ENCODE measurements at places on chromosomes 12 and 14.
A peak's percentile ranks its signal among the peaks of the same experiment; 100 is the strongest.

GRCh38 chr12:97616946-97617345, 154.3 kb downstream of the RMST start:
- no peak for DNase-seq

DNA sequence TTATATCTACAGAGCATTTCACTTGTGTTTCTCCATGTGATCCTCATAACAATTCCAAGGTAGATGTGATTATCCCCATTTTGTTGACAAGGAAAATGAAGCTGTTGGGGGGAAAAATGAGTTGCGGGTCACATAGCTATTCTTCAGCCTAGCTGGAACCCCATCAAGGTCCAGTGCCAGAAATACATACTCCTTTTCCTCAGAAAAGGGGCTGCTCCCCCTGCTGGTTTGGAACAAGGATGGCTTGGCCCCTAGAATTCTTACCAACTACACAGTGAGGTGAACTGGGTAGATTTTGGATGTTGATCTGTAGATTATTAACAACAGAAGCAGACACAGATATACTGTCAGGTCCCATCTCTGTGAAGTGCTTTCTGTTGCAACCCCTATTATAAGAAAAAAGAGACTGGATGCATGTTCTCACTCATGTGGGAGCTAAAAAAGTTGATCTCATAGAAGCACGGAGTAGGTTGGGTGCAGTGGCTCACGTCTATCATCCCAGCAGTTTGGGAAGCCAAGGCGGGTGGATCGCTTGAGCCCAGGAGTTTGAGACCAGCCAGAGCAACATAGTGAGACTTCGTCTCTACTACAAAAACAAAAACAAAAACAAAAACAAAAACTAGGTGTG, 8.9 kb downstream of the IKZF4 start:
- peak; percentile 44 for DNase-seq

GRCh38 chr12:110846615-110847566, at the start of gene CCDC63:
Gene CCDC63 (plus strand): TSS chr12:110846987. CDS start chr12:110852955, 5,968 bp downstream.
- DNase-seq = peak; percentile 24

- DNase-seq = no peak
Measured at GRCh38 chr12:13702381-13702780, 279.0 kb downstream of the GRIN2B start.

DNA sequence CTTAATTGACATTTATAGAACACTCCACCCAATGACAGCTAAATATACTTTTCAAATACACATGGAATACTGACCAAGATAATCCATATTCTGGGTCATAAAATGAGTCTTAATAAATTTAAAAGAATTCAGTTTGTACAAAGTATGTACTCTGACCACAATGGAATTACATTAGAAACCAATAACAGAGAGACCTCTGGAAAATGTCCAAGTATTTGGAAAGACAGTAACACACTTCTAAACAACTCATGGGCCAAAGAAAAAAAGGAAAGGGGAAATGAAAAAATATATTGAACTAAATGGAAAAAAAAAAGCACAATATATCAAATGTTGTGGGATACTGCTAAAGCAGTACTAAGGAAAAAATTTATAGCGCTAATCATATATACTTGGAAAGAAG, 52.0 kb downstream of the CRACR2A start:
- DNase-seq = no peak

DNA sequence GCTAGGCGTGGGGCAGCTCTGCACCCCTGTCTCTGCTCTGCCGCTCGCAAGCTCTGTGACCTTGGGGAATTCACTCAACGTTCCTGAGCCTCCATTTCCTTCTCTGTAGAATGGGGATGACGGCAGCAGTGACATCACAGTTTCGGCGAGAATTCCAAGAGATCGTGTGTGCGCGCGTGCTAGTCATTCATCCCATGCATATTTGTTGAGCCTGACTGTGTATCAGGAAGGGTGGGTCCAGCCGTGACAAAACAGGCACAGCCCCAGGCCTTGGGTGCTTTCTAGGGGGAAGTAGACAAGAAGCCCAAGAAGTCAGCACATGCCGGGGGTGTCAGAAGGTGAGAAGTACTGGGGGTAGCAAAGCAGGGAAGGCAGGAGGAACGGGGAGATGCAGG, 145.6 kb upstream of the NCOR2 start:
- no peak for DNase-seq

GRCh38 chr12:96409731-96410130, 9.5 kb upstream of the CDK17 start:
- no peak for DNase-seq

DNA sequence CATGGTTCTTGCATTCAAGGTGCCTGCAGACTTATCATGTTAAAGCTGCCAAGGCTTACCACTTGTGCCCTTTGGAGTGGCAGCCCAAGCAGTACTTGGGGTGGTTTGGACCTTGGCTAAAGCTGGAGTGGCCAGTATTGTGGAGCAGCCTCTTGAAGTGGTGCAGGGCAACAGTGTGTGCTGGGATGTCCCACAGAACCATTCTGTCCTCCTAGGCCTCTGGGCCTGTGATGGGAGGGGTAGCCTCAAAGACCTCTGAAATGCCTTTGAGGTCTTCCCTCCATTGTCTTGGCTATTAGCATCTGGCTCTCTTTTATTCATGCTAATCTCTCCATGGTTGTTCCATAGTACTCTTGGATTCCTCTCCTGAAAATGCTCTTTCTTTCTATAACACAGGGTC, 78.2 kb upstream of the SLC24A4 start:
- no peak for DNase-seq

- no peak for DNase-seq
Measured at GRCh38 chr12:32002848-32003493, 43.8 kb downstream of the RESF1 start.

GRCh38 chr14:96082420-96083300, 43.5 kb downstream of the C14orf132 start:
- no peak for DNase-seq

- DNase-seq = no peak
Measured at GRCh38 chr12:3122841-3123678, 45.9 kb downstream of the TSPAN9 start.

- DNase-seq = no peak
Measured at GRCh38 chr14:80621701-80622100, 319.8 kb downstream of the CEP128 start.

GRCh38 chr12:122087431-122088178, 9.0 kb downstream of the MLXIP start:
- no peak for DNase-seq

DNA sequence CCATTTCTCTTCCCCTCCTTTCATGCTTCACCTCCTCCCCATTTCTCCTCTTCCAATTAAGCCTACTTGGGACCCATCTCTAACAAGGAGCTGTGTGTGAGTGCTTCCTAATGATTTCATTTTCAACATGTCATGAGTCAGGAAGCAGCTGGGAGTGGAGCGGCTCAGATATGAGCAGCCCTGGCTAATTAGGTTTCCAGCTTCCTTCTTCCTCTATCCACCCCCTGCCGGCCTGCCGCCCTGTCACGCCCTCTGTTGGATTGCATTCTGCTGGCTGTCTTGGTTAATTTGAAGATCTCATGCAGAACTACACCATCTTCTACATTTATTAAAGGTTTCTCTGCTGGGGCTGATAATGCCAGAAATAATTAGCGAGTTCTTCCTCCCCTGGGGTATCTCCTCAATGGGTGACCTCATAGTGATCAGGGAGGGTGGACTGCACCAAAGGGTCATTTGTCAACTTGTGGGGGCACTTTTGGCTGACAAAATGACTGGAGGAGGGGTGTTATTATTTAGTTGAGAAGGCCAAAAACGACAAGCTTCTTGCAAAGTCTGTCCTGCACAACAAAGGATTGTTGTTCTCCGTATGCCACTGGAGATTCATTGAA, 300.9 kb upstream of the SRRM4 start:
- DNase-seq = no peak

- DNase-seq = no peak
Measured at GRCh38 chr12:101714877-101715444, 17.5 kb downstream of the CHPT1 start.

- DNase-seq = peak; percentile 66
Measured at GRCh38 chr14:74599321-74599761, 12.7 kb downstream of the LTBP2 start.

GRCh38 chr12:91637789-91638624, 455.4 kb upstream of the DCN start:
- no peak for DNase-seq

- DNase-seq = no peak
Measured at GRCh38 chr14:93104961-93105360, 10.8 kb downstream of the ITPK1 start.

DNA sequence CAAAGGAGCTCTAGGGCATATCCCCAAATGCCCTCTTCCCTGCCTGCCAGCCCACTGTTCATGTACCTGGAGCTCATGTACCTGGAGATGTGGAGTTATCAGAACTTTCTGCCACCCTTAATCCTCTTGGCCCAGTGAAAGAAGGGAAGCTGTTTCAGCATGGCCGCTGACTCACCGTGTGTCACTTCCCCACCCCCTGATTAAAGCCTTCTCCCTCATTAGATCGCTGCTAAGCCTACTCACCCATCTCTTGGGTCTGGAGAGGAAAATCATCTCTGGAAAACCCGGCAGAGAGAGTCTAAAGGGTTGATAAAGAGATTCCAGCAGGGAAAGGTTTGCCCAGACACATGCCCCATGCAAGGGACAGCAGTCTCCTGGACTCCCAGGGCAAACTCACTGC, 4.5 kb upstream of the LTBP2 start:
- DNase-seq = no peak

DNA sequence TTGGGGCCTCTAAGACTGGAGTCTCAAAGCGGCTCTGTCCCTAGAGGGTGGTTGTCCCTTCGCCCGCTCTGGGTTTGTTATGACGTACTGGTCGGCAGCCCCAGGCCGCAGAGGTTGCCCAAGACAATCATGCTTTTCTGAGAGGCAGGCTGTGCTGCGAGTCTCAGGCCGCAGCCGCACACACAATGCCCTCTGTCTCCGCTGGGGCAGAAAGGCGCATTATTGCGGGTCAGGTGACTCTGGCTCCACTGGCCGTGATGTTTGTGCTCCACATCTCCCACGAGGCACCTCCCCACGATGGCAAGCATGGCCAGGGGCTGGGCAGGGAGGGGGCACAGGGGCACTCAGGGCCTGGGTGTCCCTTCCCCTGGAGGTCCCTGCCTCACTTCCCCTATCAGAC, 21.0 kb upstream of the PLEKHG3 start:
- peak; percentile 39 for DNase-seq

DNA sequence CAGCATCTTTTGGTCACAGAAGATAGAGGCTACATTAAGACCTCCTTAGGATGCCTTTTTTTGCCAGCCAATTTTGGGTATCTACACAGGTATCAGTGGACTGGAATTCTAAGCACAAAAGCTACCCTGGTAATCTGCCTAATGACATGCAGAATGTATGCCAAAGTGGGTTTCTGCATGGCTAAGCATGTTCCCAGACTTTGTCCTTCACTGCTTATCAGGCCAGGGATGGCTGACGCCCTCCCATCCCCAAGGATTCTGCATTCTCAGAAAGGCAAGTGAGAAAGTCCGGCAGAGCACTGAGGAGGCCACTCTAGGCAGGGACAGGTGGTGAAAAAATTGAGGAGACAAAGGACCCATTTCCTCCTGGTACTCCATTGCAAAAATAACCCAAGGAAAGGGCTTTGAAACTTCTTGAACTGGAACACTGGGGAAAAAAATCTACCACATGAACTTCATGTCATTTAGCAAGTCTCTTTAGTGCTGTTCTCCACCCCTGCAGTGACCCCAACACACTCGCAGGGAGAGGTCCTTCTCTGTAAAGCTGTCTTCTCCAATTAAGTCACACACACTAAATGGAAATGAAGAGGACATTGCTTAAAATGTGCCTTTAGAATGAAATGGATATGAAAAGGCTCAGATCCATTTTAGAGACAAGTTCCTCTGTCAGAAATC, 91.7 kb upstream of the MAX start:
- no peak for DNase-seq

DNA sequence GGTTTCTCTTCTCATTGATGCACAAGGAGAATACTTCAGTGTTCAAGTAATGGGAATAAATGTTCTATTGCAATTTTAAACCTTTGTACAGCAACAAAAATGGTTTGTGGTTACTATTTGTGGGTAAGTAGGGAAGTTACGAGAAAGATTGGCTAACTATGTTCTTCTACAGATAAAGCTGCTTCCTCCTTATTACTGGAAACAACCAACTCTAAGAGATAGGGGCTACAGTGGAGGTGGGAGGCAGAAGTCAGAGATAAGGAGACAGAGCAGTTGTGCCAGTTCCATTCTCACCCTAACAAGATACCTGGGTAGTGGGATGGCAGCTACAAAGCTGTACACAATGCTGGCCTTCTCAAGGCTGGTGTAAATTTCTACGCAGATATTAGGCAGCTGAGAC, 16.2 kb downstream of the NOXRED1 start:
- DNase-seq = no peak
